Hepatic stellate cell (primary cell): ENCODE measurements at places on chromosomes 2 and 18.
A peak's percentile ranks its signal among the peaks of the same experiment; 100 is the strongest.

DNA sequence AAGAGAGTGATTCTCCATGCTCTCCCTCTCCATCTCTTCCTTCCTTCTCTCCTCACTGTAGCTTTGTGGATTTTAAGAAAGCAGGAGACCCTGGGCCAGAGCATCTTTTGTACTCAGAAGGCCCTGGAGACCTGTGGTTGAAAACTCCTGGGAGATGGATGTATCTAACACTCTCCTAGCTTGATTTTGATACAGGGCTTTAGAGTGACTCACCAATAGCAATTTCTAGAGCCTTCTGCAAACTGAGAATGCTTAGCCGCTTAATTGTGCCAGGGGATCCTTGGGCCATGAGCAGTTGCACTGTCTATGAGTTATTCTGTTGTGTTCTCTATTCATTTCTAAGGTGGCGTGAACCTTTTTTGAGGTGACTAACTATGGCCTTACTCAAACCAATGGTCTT is 17.7 kb downstream of the HOXD1 start:
- no peak for DNase-seq

- DNase-seq = peak; percentile 79
These were observed 133.9 kb downstream of the TNS1 start for GRCh38 chr2:217868911-217869334.

- DNase-seq = no peak
These were observed 256.4 kb upstream of the FBXO11 start for GRCh38 chr2:48162742-48163141.

- no peak for DNase-seq
These were observed 236.0 kb downstream of the BCL2 start for GRCh38 chr18:63083555-63083954.

- DNase-seq = no peak
These were observed 188.4 kb downstream of the LOXHD1 start for GRCh38 chr18:46468426-46469180.

DNA sequence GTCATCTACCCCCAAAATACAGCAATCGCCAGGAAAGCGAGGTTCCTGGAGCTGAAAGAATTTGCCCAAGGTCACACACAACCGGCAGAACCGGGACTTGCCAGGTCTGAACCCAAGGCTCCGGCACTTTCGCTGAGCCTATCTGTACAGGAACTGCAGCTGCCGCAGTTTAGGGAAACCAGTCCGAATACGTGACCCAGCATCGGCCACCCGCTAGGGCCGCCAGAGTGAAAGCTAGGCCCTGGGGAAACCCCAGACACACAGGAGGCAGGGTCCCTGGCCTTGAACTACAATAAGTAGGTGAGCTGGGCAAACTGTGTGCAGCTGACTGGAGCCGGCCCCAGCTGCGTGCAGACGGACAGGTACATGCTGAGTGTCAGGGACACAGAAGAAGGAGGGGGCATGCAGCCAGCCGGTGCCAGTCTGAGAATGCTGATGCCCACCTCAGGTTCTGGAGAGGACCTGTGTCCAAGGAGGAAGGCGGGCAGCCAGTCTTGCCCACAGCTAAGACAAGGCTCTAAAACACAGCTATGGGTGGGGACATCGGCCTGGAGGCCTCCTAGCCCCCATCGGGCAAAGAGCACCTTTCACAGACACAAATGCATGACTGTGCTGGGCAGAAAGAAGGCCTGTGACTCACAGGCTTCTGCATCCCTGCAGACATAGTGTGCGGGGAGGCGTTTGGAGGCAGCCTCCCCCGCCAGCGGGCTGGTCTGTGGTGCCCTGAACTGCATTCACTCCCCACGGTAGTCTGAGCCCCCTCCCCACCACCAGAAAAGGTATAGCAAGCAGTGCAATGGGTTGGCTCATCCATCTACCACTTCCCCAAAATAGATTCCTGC is 107.4 kb upstream of the ID2 start:
- DNase-seq = no peak

- DNase-seq = peak; percentile 61
These were observed 82.8 kb upstream of the SEC11C start for GRCh38 chr18:59056706-59057492.

GRCh38 chr18:68179811-68180210 is 535.1 kb downstream of the TMX3 start:
- no peak for DNase-seq

DNA sequence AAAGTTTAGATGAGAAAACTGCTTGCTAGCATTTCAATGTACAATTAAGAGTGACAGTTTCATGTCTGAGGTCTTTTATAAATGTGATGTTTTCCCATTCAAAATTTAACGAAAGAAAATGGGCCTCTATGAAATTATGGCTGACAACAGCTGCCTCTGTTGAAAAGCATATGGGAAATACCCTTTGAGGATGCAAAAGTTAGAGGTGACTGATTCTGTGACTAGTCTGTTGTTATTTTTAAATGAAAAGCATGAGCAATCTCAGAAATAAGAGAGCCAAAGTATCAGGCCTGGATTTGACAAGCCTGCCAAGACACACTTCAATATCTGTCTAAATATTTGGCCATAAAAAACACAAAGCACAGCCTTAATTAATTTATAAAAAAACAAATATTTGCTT is 580.8 kb downstream of the ERBB4 start:
- DNase-seq = no peak

DNA sequence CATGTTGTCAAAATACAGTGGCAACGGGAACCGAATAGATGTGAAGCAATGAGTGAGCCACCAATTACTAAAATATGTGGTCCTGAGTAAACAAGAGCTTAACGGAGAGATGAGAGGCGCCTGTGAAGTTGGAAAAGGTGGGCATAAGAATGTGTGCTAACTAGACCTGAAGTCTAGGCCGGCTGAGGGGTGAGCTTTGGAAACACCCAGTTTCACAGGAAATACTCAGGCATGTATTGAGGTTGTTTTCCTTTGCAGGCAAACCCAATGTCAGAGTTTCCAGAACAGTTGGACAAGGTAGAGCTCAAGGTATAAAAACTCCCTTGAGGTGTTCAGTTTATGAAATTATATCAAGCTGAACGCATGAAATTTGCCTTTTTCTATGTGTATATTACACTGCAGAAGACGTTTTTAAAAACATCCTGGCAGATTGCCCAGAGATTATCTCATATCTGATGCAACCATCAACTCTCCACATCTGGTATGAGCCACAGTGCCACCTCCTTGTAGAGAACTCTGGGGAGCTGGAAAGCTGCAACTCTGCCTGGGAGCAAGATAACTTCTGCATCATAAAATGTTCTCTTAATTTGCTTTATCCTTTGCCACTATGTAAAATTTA is 3.9 kb upstream of the WDSUB1 start:
- DNase-seq = peak; percentile 63

- no peak for DNase-seq
These were observed 21.5 kb downstream of the KLF7 start for GRCh38 chr2:207144173-207144785.

GRCh38 chr2:74131901-74132300 is 15.8 kb downstream of the BOLA3 start:
- no peak for DNase-seq

GRCh38 chr2:166518634-166519390 is 24.8 kb upstream of the SCN7A start:
- no peak for DNase-seq

DNA sequence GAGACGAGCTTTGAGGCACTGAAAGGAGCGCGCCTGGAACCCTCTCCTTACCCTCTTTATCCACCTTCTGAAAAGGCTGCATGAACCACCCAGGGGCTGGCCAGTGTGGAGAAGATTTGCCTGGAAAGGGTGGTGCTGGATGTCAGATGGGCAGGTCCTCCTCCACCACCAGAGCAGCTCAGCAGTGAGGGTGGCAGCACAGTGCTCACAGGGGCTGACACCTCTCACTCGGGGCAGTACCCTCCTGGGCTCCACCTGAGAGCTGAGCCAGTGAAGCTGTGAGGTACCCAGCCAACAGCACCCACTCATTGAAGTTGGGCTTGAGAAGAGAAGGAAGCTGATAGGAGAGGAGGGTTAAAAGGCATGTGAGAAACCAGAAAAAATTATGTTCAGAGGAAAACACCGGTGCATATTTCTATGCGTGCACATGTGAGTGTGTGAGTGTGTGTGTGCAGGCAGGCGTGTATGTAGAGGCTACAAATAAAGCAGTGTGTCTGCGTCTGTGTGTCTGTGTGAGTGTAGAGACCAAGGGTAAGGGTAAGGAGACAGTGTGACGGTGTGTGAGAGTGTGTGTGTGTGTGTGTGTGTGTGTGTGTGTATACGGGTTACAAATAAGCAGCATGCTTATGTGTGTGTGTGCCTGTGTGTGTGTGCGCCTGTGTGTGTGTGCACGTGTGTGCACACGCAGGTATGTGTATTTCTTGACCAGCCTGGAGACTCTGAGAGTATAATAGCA is 40.7 kb downstream of the TEX44 start:
- DNase-seq = no peak

- DNase-seq = no peak
These were observed 337.5 kb downstream of the GULP1 start for GRCh38 chr2:188628989-188629752.
